ENCODE measurements at places on chromosomes 1 and 21.
A peak's percentile ranks its signal among the peaks of the same experiment; 100 is the strongest.

GRCh38 chr1:21693732-21694131, 24.6 kb upstream of the RAP1GAP start:
- DNase-seq: peak; percentile 34

- DNase-seq: no peak
These were observed 54.7 kb upstream of the CLDN14 start for GRCh38 chr21:36534656-36535055.

DNA sequence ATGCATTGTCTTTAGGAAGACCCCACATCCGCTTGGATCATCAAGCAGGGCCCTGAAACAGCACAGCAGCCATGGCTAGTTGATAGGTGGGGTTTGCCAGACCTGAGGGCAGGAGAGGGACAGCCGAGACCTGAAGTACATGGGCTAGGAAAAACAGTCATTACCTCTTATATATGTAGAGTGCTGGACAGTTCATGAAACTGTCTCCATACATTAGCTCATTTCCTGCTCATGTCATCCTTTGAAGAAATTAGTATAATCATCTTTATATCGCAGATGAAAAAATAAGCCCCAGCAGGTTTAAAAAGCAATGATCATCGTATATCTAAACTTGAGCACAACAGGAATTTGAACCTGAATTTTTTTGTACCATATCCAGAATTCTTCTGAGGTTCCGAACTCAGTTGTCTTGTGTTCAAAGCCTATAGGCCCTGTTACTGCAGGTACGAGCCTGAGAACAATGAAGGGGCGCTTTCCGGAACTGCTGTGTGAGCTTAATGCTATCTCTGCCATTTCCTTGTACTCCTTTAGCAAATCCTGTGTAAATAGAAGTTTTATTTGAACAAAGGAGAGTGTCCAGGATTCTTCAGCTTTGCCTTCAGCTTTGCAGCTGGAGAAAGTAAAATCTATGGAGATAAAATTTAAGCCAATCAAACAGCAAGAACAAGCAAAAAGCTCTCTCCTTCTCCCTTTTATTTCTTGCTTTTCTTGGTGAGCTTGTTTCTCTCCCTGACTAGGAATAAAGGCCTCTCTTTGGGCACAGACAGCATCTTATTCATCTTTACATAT, 32.4 kb upstream of the DUSP10 start:
- DNase-seq: no peak

DNA sequence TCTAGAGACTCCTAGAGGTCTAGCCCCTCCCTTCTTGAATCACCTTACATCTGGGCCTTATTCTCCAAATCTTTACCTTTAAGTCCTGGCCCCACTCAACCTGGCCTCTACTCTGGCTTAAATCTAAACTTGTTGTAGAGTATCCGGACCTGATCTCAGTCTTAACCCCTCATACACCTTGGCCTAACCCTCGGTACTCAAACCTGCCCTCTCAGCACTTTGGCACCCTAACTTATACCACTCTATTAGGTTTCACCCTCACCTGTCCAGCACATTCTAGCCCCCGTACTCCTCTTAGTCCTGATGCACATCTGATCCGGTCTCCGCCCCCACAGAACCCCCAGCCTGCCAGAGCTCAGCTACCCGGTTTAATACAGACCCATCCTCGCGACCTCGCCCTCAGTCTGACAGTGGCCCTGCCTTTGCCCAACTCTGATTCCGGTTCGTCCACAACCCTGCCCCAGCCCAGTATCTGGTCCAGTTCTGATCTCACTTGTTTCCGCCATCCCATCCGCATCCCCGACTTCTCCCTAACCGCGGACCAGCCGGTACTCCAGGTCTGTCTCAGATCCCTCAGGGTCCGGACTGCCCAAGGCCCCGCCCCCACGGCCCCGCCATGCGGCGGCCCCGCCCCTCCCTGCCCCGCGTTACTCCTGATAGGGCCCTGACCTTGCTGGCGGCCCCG, 1.5 kb downstream of the TRIM62 start:
- DNase-seq: peak; percentile 98

DNA sequence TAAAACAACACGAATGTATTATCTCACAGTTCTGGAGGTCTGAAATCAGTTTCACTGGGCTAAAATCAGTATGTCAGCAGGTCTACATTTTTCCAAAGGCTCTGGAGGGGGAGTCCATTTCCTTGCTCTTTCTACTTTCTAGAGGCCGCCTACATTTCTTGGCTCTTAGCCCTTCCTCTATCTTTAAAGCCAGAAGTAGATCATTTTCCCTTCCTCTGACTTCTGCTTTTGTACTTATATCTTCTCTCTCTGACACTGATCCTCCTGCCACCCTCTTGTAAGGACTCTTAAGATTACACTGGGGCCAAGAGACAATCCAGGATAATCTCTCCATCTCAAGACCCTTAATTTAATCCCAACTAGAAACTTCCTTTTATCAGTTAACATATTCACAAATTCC, 41.4 kb downstream of the MSH4 start:
- no peak for DNase-seq

GRCh38 chr1:16921391-16922185, at the start of gene CROCC:
Gene CROCC, plus strand, starts transcription at chr1:16921931. Its CDS starts 88 bp downstream, at chr1:16922019.
- DNase-seq: no peak

DNA sequence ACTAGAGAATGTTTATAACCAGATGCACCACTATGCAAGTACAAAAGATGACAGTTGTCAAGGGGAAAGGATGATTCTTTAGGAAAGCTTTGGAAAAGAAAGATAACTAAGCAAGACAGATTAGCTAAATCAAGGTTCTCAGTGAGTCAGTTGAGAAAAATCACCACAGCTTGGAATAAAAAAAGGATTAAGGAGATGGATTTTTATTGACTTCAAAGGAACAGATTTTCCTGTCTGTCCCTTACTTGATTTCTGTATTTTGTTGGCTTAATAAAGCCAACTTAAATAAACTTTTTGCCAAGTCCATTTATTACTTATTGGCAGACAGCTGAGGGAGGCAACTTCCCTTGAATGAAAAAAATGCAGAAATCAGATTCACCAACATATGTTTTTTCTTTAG, 93.9 kb downstream of the NR5A2 start:
- DNase-seq: no peak

GRCh38 chr1:40594187-40594531, 62.7 kb downstream of the ZNF684 start:
- no peak for DNase-seq

DNA sequence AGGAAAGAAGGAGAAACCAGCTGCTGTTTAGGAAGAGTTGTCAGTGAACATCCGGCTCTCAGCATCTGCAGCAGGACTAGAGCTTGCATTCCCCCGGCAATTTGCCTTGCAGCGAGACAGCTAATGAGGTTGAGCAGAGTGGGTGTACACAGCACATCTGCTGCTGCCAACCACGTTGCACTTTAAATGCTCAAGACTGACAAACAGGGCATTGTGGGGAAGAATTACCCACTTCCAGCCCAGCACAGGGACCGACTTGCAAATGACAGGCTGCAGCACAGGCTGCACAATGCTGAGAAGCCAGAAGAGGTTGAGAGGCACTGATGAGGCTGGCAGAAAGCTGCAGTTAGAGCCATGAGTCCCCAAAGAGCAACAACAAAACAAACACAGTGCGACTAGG, 47.5 kb upstream of the PLA2G2C start:
- DNase-seq: no peak

GRCh38 chr1:14881775-14882672, 271.5 kb upstream of the TMEM51 start:
- DNase-seq: no peak

GRCh38 chr1:70429219-70429618, 18.2 kb downstream of the CTH start:
- no peak for DNase-seq

Measured in AG08395 (cell line).